ENCODE measurements at places on chromosomes 4 and X.

DNA sequence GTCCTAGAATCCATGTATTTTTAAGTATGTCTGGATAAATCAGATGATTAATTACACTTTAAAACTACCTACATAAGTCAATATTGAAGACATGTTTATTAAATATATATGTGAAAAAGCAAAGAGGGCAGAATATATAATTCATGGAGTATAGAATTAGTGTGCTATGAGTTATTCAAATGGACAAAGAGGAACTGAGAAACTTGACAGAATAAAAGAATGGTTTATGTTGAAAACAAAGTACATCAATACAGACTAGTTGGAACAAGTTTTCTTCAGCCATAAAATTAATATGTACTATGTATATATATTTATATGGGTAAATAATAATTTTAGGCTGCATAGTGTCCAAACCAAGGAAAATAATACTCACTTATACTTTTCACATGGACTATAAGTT is 173.5 kb downstream of the NPFFR2 start:
- DNase-seq = no peak

DNA sequence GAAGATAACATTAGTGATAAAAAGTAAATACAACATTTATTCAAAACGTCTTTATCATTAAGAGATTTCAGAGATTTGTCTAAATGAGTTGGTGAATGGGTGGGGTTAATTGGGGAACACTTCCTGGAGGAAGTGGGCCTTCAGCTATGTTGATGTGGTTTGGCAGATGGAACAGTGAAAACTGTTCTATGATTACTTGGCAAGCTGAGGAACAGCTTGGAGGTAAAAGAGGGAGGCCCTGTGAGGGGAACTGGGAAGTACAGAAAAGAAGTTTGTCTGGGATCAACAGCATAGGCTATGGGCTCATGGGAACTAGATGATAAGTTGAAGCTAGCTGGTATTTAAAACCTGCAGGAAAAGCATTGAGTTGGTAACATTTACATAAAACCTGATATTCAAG is 26.0 kb downstream of the OCRL start:
- no peak for DNase-seq

DNA sequence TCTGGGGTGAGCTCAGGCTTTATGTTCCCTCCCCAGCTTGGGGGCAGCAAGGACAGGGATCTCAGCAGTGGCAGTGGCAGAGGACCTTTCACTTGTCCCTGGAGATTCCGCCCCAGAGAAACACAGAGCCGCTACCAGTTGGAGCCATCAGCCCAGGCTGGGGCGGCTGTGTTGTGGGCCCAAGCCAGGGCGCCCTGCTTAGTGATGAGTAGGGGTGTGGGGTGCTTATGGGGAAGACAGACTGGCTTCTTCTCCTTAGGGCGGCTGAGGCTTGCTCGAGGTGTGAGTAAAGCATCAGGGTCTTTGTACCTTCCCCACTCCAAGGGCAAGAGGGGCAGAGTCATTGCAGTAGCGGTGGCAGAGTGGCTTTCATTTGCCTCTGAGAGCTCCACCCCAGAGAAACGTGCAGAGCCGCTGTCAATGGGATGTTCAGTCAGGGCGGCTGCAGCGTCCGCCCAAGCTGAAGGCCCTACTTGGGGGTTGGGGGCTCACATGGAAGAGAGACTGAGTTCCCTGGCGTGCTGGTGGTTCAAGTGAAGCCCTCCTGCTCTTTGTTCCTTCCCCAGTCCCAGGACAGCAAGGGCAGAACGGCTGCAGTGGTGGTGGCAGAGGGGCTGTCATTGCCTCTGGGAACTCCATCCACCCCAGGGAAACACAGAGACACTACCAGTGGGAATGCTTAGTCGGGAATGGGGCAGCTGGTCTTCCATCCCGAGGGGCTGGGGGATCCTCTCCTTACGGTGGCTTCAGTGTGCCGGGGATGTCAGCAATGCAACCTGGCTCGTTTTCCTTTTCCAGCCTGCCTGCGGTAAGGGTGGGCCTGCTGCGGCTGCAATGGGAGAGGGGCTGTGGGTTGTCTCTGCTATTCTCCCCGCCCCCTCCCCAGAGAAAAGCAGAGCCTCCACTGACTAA is 2142.5 kb upstream of the TENM3 start:
- no peak for DNase-seq

- DNase-seq = no peak
These were observed 70.7 kb upstream of the TAPT1 start for GRCh38 chr4:16297003-16297402.

DNA sequence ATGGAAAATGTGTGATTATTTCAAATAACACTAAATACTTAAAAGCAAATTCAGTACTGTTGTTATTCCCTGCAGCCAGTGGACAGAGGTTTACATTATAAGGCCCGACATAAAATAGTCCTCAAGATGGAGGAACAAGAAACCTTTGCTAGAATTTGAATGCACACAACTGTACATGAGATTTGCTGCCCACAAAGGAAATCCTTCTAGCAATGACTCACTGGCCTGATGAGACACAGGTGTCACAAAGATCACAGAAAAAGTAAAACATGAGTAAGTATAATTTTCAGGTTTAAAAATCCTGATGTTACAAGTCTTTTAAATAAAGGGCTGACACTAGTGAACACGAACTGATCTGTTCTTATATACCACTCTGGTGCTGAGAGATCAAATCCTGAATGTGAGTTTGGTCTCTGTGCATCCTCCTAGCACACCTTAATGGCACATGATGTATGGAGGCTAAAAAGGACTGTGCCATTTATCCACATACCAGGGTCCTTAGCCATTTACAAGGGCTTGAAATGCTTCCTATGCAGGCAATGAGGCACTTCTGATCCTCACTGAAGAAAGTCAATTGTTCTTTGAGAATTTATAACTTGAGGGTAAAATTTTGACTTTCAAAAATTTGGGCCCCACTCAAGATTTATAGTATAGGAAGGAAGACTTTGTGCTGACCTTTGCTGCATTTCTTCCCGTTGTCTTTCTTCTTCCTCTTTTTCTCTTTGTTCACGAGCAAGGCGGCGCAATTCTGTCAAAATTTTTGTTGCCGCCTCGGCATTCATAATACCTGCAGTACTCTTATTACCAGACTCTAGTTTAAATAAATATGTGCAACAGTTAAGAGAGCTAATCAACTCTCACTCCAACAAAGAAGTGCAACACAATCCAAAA is 23.0 kb downstream of the MAP7D3 start:
- no peak for DNase-seq

DNA sequence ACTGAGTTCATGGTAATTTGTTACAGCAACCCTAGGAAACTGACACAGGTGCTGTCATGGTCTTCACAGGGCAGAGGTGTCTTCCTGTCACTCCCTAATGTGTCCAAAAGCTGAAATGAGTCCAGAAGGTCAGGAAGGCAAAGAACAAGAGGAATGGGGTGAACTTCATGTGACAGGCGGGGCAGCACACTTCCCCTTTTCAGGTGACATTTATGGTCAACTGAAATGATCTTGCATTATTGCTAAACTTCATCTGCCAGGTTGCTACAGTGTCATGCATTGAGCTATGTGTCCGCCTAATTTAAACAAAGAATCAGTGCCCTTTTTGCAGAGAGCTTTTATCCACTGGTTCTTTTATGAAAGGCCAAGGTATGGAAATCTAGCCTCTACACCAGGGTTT is 15.9 kb upstream of the CCDC149 start:
- DNase-seq = no peak

DNA sequence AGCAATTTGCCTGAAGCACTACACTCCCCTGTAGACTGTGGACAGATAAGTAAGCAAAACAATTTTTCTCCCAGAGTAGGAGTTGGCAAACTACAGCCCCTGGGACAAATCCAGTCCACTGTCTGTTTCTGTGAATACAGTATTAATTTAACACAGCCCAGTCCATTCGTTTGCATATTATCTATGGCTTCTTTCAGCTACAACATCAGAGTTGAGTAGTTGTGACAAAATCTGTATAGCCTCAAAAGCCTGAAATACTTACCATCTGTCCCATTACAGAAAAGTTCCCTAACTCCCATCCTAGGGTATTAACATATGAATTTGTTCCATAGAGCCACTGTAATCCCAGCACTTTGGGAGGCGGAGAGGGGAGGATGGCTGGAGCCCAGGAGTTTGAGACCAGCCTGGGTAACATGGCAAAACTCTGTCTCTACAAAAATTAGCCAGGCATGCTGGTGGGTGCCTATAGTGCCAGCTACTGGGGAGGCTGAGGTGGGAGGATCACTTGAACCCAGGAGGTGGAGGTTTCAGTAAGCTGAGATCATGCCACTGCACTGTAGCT is 53.0 kb downstream of the AMELX start:
- no peak for DNase-seq

DNA sequence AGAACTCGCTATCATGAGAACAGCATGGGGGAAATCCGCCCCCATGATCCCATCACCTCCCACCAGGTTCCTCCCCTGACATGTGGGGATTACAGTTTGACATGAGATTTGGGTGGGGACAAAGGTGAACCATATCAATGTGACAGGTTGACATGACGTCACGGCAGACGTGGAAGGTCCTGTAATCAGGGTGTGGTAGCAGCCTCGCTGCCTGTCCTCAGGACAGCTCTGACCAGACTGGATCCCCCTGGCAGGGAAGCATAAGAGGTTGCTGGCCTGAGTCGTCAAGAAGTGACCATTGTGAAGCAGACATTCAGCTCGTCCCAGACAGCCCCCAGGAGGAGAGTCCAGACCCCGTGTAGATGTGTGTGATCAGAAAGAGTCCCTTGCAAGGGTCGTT is 104.6 kb downstream of the TNIP2 start:
- DNase-seq = no peak

DNA sequence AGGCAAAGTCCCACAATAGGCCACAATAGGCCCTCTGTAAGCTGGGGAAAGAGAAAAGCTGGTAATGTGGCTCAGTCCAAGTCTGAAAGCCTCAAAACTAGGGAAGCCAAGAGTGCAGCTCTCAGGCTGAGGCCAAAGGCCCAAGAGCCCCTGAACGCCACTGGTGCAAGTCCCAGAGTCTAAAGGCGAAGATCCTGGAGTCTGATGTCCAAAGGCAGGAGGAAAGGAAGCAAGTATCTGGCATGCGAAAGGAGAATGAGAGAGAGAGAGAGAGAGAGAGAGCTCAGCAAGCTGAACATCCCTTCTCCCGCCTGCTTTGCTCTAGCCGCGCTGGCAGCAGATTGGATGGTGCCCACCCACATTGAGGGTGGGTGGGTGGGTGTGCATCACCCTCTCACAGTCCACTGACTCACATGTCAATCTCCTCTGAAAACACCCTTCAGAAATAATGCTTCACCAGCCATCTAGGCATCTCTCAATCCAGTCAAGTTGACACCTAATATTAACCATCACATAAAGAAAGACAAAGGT is 30.9 kb upstream of the ELF2 start:
- DNase-seq = no peak

DNA sequence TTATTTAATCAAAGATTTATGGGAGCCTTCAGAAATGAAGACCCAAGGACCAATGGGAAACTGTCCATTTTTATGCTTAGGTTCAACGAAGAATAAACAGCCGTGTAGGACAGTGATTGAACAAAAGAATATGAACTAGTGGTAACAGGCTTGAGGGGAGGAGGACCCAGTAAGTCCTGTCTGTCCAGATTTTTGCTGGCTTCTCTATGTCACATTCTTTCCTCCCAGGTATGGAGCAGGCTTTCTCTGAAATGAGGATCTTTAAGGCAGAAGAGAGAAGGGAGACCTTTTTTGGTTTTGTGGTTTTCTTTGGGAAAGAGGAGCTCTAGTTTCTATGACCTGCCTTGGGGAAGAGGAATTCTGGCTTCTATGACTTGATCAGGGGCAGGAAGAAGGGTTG is 74.1 kb downstream of the BANK1 start:
- DNase-seq = no peak

DNA sequence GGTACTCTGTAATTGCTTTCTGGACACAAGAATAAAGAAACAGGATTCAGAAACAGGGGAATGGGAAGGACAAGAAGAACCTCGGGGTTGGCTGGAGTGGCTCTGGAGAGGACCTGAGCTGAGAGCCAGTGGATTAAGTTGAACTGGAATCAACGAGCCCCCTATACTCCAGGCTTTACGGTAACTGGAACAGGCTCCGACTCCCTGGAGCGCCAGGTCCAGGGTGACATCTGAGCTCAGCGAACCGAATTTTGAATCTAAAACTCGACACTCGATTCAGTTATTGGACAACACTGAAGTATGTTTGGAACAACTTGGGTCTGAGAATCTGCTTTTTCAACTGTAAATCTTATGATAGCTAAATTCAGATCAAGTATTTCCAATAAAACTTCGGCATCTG is 23.9 kb downstream of the HMX1 start:
- DNase-seq = no peak

GRCh38 chr4:80093563-80093962 is 20.5 kb upstream of the ANTXR2 start:
- DNase-seq = no peak

GRCh38 chr4:108351791-108352190 is 183.1 kb upstream of the LEF1 start:
- DNase-seq = no peak

GRCh38 chr4:1723131-1723801 is 1.9 kb downstream of the TACC3 start:
- peak; percentile 27 for DNase-seq

DNA sequence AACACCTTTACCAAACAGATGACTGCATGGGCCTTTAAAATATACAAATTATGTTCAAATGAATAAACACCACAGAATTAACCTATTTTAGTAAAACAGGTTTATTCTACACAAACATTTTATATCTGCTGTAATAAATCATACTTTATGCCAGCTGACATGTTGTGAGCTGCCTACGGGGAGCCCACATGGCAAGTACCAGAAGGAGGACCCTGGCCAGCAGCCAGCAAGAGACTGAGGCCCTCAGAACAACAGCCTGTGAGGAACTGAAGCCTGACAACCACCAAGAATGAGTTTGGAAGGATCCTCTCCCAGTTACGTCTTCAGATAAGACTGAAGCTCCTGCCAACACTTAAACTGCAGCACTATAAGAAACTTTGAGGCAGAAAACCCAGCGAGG is 377.0 kb downstream of the PDGFC start:
- DNase-seq = no peak

DNA sequence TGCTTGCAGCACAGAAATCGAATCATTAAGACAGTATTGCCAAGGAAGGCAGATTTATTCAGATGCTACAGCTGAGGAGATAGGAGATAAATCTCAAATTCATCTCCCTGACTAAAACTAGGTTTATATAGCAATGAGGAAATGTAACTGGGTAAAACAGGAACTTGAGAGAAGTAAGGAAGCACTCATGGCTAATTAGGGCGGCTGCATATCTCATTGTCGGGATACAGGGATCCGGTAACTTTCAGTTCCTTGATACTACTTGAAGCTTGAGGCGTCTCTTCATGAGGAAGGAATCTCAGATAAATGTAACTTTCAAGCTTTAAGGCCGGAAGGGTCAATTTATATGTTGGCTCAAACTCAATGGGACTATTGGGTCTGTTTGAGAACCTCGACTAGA is 129.2 kb upstream of the WDR1 start:
- DNase-seq = no peak

All from CD8-positive, alpha-beta T cell (primary cell).